ENCODE measurements at places on chromosomes 11 and 22. TPM values are rescaled to one million over a fixed set of nuclear protein-coding genes. Genes with fewer than 3 reads are reported as not detected.

The ROM1 gene
- 4.6 TPM for total RNA-seq

The APOA1 gene
- total RNA-seq = 0.23 TPM

The CCT8L2 gene
- total RNA-seq = not detected

The E2F8 gene
- 6.9 TPM for total RNA-seq

The ANKK1 gene
- 0.12 TPM for total RNA-seq

The AMPD3 gene
- 8.8 TPM for total RNA-seq

The KRTAP5-2 gene
- total RNA-seq = not detected

The STK33 gene
- total RNA-seq = 5.2 TPM

The SCGB1A1 gene
- total RNA-seq = not detected

The NPTXR gene
- total RNA-seq = 12.2 TPM

The USH1C gene
- 0.85 TPM for total RNA-seq

The PIH1D2 gene
- 1.3 TPM for total RNA-seq

The SLC17A6 gene
- total RNA-seq = not detected

The KRTAP5-6 gene
- not detected for total RNA-seq

The POU2AF2 gene
- total RNA-seq = not detected

The NCF4 gene
- not detected for total RNA-seq

The ZNF70 gene
- 1.2 TPM for total RNA-seq

Data from A549 treated with CpdA at 1 μM for 4 hours (cell line).